ENCODE measurements at places on chromosomes 3 and 15. TPM values are rescaled to one million over a fixed set of nuclear protein-coding genes. Genes with fewer than 3 reads are reported as not detected.

DNA sequence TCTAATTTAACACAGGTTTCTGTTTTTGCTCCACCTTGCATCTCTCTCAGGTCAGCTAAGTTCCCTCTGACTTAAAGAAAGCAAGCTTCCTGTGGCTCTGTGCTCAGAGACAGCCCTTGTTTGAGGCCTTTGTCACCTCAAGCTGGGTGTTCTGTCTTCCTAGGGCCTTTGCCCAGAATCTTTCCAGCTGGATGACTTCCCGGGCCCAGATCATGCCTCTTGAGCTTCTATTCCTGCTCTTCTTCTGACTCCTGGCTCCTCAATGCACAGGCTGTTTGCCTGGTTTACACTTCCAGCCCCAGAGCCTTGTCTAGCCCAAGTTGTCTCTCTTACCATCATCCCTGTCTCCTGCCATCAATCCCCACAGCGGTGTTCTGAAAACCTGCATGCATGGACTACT is 300.6 kb downstream of the VPS13C start:
- DNase-seq = no peak

DNA sequence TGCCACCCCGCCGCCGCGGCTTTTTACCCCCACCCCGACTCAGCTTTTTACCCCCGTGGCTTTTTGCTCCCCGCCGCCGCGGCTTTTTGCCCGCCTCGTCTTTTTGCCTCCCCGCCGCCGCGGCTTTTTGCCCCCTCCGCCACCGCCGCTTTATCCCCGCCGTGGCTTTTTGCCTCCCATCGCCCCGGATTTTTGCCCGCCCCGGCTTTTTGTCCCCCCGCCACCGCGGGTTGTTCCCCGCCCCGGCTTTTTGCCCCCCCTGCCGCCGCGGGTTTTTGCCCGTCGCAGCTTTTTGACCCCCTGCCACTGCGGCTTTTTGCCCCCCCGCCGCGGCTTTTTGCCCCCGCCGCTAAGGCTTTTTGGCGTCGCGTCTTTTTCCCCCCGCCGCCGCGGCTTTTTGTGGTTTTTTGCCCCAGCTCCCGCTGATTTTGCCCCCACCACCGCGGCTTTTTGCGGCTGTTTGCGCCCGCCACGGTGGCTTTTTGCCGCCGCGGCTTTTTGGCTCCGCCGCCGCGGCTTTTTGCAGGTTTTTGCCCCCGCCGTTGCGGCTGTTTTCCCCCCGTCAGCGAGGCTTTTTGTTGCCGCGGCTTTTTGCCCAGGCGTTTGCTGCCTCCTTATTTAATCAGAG is 597.2 kb downstream of the GOLGA6L6 start:
- DNase-seq = no peak

LRTM1 gene
- total RNA-seq = not detected

DNA sequence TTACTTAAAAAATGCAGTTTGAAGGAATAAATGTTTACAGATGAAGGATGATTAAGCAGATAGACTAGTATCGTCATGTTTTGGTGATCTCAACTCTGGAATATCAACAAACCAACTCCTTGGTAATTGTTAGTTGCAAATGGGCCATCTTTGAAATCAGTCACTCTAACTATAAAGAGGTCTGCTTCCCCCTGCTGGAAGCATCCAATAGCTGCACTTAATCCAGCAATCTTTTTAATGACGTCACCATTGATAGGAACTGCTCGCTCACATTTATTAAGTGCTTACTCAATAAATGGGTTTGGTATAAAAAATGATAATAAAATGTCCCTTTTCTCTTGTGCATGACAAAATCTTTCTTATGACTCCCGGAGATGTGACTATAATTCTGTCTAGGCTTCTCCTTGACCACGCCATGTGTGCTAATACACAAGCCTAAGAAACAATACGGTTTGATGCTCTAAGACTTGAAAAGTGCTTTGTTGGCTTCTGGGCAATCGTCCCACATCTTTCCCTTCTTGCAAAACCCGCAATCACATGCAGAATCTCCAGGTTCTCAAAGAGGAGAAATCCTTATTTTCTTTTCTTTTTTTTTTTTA is 227.6 kb upstream of the POU1F1 start:
- peak; percentile 85 for DNase-seq

GRCh38 chr15:81491414-81492096 is 117.5 kb upstream of the TMC3 start:
- no peak for DNase-seq

GRCh38 chr15:80437334-80437891 is 33.2 kb downstream of the ARNT2 start:
- DNase-seq = peak; percentile 62

DNA sequence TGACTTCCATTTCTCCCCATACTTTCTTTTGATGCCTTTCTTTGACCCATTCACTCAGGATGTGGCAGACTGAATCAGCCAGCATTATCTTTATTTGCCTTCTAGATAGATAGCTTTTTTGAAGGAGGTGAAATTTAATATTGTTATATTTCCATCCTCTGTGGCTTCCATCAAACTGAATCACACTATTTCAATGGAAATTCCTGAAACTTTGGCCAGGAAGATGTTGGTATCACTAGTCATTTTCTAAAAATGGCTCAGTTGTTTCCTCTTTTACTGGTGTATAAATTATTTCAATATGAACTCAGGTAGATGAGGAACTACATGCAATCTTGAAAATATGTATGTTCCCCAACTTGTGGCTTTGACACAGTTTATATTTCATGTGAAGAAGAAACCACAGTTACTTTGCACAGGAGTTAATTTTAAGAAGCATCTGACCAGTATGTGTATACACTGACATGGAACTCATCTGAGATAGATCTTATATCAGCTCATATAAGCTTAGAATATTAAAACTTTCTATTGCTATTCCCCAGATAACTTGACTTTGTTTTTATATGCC is 248.3 kb downstream of the CGGBP1 start:
- DNase-seq = no peak

GRCh38 chr3:72311425-72311824 is 526.5 kb upstream of the PROK2 start:
- DNase-seq = no peak

- DNase-seq = no peak
Measured at GRCh38 chr15:68681836-68682235, 103.0 kb downstream of the CORO2B start.

GRCh38 chr15:101126618-101127505 is 125.0 kb downstream of the CHSY1 start:
- DNase-seq = peak; percentile 91

EFHB gene
- 0.29 TPM for total RNA-seq
